H4 (cell line): ENCODE measurements at places on chromosomes 12 and 14. TPM values are rescaled to one million over a fixed set of nuclear protein-coding genes. Genes with fewer than 3 reads are reported as not detected.

Gene SIX6
- not detected in 2 replicates for total RNA-seq

Gene FOXG1
- 4.8 and 8.2 TPM in 2 replicates for total RNA-seq

Gene NGB
- not detected in 2 replicates for total RNA-seq

Gene KRT79
- total RNA-seq = not detected in 2 replicates

Gene SELPLG
- total RNA-seq = 2.8 and 3.4 TPM in 2 replicates

Gene SNAPC1
- 9.4 and 11.9 TPM in 2 replicates for total RNA-seq

Gene PIP4K2C
- total RNA-seq = 24.4 and 27.2 TPM in 2 replicates

Gene ART4
- total RNA-seq = not detected in 2 replicates

DNA sequence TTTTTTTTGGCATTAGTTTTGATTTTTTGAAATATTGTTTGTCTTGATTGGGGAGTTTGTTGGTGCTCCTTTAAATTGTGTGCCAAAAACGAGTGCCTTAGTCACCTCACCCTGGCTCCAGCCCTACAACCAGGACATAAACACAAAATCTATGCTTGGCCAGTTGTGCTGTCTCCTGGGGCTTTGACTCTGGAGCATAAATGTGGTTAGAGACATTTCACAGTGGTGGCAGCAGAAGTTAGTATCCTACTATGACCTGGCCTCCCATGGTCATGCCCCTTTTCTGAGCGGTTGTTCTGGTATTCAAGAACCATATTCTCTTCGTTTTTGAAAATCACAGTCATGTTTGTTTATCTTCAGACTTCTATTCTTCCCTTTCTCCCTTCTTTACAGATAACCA is 70.7 kb upstream of the PSMA6 start:
- no peak for DNase-seq

- peak; percentile 30 for DNase-seq
Observed at GRCh38 chr12:111066744-111067437, 146.5 kb upstream of the MYL2 start.

- no peak for DNase-seq
Observed at GRCh38 chr12:95446506-95446900, 27.4 kb upstream of the METAP2 start.

DNA sequence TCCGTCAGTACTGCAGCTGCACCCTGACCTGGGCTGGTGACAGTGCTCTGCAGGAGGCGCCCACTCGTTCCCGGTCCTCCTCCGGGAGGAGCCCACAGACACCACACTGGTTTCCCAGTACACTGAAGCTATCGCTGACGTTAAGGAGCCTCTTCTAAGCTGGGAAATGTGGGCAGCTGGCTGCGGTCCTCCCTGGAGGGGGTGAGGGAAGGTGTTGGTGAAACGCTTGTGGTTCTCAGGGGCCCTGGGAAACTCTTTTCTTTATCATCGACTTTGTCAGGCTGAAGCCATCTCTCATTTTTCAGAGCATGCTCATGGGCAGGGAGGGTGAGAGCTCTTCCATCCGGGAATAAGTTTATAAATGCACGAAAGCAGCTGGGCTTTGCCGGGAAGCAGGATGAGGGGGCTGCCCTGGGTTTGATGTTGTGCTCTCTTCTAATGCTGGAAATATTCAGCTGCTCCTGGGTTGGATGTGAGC is 176.0 kb downstream of the CHST11 start:
- DNase-seq = no peak

- DNase-seq = peak; percentile 51
Observed at GRCh38 chr12:5648692-5649359, 216.9 kb downstream of the NTF3 start.

- DNase-seq = no peak
Observed at GRCh38 chr14:52369305-52369801, 55.2 kb downstream of the PTGER2 start.

- DNase-seq = no peak
Observed at GRCh38 chr14:58805057-58805456, 167.3 kb downstream of the DACT1 start.

GRCh38 chr12:128573907-128574306 is 249.9 kb downstream of the SLC15A4 start:
- no peak for DNase-seq

DNA sequence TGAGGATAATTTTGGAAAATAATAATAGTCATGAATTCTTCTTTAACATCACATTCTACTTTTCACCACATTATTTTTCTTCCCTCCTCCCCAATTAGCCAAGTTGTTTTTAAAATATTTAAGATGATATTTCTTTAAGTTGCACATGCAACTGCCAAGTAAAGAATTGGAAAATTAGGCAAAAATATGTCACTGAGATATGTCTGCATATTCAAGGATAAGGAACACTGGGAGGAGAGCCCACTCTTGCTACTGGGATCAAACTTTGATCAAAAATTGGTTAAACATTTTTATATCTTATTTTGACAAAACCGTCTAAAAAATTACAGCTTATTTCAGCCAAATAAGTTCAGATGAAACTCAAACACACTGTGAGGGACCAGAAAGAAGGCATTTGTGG is 231.2 kb upstream of the TMTC1 start:
- no peak for DNase-seq

GRCh38 chr12:51823875-51824565 is 24.5 kb downstream of the FIGNL2 start:
- DNase-seq = peak; percentile 72

DNA sequence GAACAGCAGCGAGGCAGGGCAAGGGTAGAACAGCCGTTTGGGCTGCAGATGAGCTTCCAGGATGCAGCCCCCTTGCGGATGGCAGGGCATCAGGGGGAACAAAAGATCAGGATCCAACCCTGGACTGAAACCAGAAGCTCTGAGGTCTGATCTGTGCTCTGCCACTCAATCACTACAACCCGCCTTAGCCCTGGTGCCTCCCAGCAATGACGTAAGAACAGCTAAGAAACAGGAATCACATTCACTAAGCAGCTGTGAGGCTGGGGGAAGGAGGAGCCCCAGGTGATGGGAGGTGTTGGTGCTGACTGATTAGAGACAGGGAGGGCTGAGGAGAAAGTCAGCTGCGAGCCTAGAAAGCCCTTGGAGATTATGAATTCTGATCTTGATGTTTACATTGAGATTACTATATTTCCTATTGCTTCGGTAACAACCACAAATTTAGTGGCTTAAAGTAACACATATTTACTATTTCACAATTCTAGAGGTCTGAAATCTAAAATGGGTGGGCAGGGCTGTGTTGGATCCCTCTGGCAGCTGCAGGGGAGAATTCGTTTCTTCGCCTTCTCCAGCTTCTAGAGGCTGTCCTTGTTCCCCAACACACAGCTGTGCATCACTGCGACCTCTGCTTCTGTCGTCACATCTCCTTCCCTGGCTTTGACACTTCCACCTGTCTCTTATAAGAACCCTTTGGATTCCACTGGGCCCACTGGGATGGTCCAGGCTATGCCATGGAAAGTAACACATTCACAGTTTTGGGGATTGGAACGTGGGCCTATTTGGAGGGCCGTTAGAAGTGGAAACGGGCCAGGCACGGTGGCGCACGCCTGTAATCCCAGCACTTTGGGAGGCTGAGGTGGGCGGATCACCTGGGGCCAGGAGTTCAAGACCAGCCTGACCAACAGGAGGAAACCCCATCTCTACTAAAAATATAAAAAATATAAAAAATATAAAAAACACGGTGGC is 6.1 kb upstream of the CD9 start:
- peak; percentile 53 for DNase-seq

- no peak for DNase-seq
Observed at GRCh38 chr12:93221841-93222240, 155.9 kb upstream of the NUDT4 start.

DNA sequence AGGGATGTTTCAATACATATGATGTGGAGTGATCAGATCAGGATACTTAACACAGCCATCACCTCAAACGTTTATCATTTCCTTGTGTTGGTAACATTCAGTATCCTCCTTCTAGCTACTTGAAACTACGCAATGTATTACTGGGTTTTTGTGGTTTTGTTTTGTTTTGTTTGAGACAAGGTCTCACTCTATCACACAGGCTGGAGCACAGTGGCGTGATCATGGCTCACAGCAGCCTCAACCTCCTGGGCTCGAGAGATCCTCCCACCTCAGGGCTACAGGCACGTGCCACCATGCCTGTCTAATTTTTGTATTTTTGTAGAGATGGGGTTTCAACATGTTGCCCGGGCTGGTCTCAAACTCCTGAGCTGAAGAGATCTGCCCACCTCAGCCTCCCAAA is 70.2 kb upstream of the BCL11B start:
- no peak for DNase-seq

- DNase-seq = peak; percentile 6
Observed at GRCh38 chr12:40970320-40970907, 217.7 kb upstream of the PDZRN4 start.

DNA sequence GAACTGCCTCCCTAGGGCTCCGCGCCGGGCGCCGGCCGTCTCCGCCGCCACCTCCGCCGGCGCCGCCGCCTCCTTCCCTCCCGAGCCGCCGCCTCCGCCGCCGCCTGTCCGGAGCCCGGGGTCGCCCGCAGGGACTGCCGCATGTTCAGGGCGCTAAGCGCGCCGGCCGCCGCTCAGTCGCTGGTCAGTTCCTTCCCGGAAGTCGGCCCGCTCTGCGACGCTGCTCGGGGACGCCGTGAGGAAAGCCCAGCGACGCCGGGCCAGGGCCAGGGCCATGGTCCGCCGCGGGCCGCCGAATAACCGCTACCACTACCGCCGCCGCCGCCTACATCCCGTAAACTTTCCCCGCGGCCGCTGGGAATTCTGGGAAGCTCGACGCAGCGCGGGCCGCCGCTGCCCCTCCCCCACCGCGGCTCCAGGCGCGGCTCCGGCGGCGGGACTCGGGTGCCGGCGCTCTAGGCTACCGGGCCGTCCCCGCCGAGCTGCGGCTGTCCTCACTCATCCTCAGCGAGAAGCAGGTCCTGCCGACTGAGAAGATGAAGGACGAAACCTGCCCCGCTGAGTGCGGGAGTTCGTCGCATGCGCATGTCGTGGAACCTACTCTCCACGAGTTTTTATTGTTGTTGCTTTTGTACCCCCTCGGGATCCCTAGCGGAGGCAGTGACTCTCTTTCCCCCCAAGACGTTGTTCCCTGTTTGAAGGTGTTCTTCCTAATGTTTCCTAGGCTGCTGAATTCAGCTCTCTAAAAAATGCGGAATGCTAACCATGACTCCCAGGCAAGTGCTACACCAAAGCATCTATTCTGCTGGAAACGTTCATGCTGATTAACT is at the start of gene SAV1:
Gene SAV1, minus strand, starts transcription at position 311 of the 830 bp plus-strand sequence. CDS start 339 bp downstream, outside the sequence.
- DNase-seq = peak; percentile 75

- peak; percentile 20 for DNase-seq
Observed at GRCh38 chr12:26011099-26011498, 52.6 kb downstream of the RASSF8 start.

DNA sequence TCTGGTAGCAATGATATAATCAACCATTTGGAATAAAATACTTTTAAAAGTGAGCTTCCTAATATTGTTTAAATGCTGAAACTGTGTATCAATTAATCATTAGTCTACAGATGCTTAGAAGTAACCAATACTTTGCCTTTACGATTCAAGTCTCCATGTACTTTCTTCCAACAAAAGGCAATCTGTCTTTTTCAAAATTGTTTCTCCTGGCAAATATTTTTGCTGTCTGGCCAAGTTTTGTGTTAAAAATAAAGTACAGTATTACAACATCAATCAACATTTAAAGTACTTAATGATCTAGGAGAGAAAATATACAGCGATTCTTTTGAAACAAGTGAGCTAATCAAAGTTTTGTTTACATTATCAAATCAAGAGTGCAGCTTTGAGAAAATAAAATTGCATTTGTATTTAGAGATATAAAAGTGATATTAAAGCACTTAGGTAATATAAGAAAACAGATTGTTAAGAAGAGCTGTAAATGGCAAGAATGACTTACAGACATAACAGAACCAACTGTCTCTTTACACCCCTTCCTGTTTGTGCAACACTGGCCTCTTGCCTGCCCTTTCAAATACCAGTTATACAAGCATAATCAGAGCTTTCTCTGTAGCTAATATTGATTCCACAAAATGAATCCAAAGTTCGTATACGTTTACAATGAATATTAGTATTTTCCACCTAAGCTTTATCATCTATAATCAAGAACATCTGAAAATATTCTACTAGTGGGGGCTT is 38.2 kb upstream of the FBLN5 start:
- no peak for DNase-seq

GRCh38 chr12:124277394-124278241 is 17.3 kb upstream of the RFLNA start:
- no peak for DNase-seq

- no peak for DNase-seq
Observed at GRCh38 chr14:59318908-59319307, 130.4 kb downstream of the DAAM1 start.

- DNase-seq = no peak
Observed at GRCh38 chr12:51675071-51675803, 84.2 kb downstream of the SCN8A start.

DNA sequence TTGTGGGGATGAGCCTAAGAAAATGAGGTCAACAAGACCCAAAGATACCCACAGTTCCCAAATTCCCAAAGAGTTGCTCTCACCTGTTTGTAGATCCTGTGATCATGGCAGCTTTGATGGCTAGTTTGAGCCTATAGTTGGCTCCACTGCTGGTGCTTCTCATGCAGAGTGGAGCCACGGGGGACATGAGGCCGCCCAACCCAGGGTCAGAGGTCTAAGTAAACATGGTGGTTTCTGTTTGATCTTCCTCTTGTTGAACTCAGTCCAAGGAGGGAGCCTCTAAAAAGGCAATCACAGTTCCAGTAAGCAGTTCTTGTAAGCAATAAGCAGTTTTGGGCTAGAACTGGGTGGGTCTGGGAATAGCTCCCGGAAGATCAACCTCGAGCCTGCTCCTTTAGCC is 125.6 kb upstream of the DHRS4 start:
- DNase-seq = no peak

DNA sequence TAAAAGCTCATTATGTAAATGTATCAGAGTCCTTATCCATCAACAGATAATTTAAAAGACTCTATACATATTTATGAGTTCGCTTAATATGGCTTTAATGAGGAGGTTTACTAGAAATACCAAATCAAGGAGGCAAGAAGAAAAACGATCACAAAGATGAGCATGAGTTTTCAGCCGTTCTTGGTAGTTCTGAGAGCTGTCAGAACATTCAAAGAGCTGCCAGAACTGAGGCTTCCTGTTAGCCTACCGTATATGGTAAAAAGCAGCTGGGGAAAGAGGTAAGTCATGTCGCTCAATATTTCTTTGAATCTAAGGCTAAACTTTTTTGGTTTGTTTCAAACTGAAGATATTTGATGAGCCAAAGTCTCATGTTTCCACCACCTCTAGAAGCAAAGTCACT is 115.3 kb upstream of the PLXNC1 start:
- DNase-seq = no peak

GRCh38 chr14:104163541-104163940 is 25.2 kb downstream of the KIF26A start:
- DNase-seq = no peak

- no peak for DNase-seq
Observed at GRCh38 chr14:99677231-99678140, 6.6 kb upstream of the CYP46A1 start.

GRCh38 chr12:17016116-17016864 is 410.3 kb upstream of the LMO3 start:
- DNase-seq = no peak

GRCh38 chr12:106110626-106111300 is 28.0 kb downstream of the NUAK1 start:
- DNase-seq = no peak

- no peak for DNase-seq
Observed at GRCh38 chr14:48575772-48576171, 900.4 kb upstream of the MDGA2 start.
